AG10803 (cell line): ENCODE measurements at places on chromosomes 12 and 14.

- DNase-seq, result no peak
These were observed 31.3 kb downstream of the SERPINA3 start for GRCh38 chr14:94643316-94644101.

DNA sequence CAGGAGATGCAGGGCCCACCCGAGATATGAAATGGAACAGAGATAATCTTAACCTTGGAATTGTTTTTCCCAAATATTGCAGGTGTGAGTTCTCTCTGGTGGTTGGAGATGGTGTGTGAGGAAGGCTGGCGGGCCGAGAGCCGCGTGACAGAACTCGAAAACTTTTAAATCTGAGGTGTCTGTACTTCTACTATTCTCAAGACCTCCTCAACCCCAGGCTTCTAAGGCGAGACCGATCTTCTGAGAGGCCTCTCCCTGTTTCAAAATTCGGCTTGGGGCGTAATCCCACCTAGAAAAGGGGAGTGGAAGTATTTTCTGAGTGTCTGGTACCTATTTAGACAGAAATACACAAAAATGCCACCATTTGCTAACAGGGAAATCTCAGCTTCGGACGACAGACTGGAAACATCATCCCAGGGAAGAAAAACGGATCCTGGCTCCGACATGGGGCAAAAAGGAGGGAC is 611 bp downstream of the SARNP start:
- no peak for DNase-seq

DNA sequence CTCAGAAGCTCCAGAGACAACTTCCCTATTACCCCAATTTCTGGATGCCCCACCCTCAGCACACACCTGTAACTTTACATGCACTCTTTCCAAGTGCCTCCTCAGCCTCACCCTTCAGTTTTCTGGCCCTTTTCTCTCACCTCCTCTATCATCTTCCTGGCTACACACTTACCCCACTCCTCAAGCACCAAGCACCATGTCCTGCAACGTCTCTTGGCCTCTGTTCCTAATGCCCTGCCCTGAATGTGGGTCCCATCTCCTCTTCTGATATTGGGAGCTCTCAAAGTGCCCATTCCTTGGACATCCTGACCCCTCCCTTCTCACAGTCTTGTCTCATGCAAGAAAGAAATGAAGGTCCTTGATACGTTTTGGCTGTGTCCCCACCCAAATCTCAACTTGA is 1.2 kb downstream of the KRT72 start:
- no peak for DNase-seq

DNA sequence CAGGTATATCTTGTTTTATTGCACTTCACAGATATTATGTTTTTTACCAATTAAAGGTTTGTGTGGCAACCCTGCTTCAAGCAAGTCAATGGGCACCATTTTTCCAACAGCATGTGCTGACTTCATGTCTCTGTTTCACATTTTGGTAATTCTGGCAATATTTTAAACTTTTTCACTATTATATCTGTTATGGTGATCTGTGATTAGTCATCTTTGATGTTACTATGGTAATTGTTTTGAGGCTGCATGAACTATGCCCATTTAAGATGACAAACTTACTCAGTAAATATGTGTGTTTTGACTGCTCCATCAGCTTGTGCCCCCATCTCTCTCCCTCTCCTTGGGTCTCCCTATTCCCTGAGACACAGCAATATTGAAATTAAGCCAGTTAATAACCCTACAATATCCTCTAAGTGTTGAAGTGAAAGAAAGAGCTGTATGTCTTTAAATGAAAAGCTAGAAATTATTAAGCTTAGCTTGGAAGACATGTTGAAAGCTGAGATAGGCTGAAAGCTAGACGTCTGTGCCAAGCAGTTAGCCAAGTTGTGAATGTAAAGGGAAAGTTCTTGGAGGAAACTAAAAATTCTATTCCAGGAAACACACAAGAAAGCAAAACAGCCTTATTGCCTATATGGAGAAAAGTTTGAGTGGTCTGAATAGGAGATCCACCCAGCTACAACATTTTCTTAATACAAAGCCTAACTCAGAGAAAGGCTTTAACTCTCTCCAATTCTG is 365.1 kb downstream of the ATP23 start:
- DNase-seq, result no peak

DNA sequence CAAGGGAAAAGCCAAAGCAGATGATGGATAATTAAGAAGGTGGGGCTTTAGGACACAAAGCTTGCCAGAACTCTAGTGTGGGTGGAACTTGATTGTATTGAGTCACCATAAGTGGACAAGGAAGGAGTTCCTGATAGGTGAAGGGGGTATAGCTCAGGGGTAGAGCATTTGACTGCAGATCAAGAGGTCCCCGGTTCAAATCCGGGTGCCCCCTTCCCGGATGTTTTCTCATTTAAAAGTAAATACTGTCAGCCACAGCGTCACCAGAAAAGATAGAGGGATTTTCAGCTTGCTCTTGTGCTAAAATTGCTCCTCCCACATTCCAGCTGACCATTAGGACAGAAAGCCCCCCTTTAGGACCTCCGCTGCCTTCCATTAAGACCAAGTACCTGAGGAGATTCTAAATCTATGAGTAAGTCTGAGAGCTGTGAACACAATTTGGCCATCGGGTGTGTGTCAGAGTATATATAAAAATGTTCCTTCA is 36.6 kb downstream of the DCAF4 start:
- peak; percentile 79 for DNase-seq

DNA sequence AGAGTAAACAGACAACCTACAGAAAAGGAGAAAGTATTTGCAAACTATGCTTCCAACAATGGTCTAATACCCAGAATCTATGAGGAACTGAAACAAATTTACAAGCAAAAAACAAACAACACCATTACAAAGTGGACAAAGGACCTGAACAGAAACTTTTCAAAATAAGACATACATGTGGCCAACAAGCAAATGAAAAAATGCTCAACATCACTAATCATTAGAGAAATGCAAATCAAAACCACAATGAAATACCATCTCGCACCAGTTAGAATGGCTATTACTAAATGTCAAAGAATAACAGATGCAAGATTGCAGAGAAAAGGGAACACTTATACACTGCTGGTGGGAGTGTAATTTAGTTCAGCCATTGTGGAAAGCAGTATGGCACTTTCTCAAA is 125.8 kb downstream of the C12orf42 start:
- no peak for DNase-seq

GRCh38 chr14:72600551-72601330 is 293.2 kb downstream of the DPF3 start:
- no peak for DNase-seq

DNA sequence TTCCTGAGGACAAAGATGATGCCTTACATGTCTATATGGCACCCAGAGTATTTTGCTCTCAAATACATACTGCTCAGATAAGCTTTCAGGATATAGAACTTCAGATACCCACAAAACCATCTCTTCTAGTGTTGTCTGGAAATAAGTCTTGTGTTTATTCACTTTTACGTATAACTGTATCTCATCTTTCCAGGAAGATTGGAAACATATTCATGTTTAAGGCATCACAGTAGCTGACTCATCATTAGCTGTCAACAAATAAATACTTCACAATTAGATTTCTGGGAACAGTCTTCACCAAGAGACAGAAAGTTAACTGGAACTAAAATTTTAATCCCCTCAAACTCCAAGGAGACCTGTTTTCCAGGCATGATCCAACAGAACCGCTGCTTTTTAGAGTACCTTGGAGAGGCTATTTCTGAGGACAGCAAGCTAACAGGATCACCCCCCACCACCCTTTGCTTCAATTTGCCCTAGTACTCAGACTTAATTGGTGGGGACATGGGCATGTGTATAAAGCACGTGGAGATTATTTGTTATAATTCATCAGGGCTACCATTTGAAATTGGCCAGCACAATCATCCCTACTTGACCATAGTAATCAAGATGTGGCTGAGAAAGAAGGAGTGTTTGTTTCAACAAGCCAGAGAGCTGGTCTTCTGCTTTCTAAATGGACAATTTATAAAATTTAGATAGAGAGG is 129.3 kb upstream of the HIF1A start:
- DNase-seq, result peak; percentile 92

- DNase-seq, result no peak
These were observed 186.6 kb downstream of the RGS6 start for GRCh38 chr14:72118841-72119240.

- no peak for DNase-seq
These were observed 866 bp downstream of the KRT79 start for GRCh38 chr12:52832985-52833905.

GRCh38 chr14:53539489-53540126 is 386.5 kb upstream of the DDHD1 start:
- peak; percentile 70 for DNase-seq

DNA sequence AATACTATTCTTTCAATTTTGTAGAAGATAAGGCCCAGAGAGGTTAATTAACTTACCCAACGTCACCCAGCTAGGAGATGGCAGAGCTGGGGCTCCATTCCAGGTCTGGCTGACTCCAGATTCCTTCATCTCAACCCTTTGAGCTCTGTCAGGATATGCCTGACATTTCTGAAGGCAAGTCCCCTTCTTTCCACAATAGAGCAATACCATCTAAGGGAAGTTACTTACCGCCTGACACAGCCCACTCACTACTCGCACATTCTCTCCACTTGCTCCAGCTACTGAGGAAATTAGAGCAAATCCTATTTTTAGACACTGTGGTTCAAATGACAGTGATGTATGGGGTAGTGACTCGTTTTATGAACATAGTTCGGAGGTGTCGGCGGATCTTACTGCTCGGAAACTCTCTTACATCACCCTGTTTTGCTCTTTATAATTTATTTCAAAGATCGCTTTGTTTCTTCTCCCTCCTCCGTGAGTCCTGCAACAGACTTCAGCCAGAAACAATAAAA is 2.0 kb upstream of the WSCD2 start:
- DNase-seq, result no peak

GRCh38 chr14:68580671-68581070 is 212.2 kb downstream of the ZFP36L1 start:
- DNase-seq, result peak; percentile 20

- DNase-seq, result no peak
These were observed 34.2 kb downstream of the ZCRB1 start for GRCh38 chr12:42291680-42292079.
